Stimulated activated naive B cell treated with anti-CD40 and anti-IgM and Interleukin-4, amounts not matched to agents 10 μg/mL and 1 μg/mL and 100 μg/mL, for 72 hours (primary cell): ENCODE measurements at places on chromosomes 2 and 18.

GRCh38 chr2:69807821-69808540, 21.5 kb upstream of the GMCL1 start:
- no peak for DNase-seq

DNA sequence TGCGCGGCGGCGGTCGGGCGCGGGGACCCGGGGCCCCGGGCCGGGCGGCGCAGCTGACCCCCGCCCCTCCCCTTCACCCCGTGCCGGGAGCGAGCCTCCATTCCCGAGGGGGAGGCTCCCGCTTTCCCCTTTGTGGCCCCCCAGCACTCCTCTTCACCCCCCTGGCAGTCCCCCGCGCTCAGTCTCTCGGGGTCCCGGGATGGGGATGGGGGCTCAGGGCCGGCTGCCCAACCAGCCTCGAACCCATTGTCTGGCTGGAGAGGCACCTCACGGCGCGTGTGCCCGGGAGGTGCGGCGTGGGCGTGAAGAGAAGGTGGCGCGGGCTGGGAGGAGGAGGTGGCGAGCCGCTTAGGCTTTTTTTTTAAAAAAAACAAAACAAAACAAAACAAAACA, 748 bp downstream of the FMNL2 start:
- peak; percentile 6 for DNase-seq

- DNase-seq: no peak
Observed at GRCh38 chr2:62186156-62186905, 9.6 kb upstream of the B3GNT2 start.

DNA sequence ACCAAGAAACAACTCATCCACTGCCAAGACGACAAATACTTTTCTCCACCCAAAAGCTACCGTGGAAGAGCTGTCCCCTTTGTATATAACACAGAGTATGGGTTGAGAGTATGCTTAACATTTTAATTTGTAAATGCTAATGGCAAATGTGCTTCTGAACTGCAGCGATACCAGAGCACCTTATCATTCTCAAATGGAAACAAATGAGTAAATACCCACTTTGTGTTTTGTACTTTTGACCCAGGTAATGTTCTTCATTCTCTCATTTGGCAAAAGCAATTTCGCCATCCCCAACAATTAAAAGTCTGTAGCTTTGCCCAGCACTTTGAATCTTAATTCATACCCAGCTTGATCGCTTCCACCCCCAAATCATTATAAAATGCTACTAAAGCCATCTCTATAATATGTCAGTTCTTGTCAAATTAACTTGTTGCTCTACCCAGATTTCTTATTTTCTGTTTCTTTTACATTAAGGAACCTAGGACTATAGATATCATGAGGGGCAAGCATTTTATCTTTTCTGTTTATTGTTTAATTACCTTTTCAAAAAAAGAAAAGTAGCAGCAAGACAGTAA, 6.2 kb upstream of the POU3F3 start:
- DNase-seq: no peak

DNA sequence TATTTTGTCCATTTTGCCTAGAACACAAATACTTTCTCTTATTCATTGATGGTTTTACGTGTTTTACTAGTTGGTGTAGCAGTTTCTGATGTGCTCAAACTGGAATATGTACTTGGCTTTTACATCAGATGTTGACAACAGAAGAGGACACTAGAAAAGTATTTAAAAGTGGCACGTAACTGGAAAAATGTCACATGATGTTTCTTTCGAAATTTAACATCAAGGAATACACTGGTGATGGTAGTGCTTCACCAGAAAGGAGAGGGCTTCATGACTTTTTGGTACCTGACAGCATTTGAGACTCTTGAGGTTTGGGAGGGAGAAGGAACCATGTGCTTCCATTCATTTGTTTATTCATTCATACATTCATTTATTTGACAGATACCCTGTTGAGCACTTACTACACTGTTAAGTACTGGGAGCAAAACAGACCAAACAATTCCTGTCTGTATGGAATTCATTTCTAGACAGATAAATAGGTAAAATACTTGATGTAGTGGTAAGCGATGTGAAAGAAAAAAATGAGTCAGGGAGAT, 1.5 kb downstream of the GIGYF2 start:
- no peak for DNase-seq

GRCh38 chr2:20012282-20013125, at the start of gene MATN3:
Gene MATN3, minus strand, starts transcription at chr2:20012668. Its CDS starts 37 bp downstream, at chr2:20012631.
- no peak for DNase-seq

DNA sequence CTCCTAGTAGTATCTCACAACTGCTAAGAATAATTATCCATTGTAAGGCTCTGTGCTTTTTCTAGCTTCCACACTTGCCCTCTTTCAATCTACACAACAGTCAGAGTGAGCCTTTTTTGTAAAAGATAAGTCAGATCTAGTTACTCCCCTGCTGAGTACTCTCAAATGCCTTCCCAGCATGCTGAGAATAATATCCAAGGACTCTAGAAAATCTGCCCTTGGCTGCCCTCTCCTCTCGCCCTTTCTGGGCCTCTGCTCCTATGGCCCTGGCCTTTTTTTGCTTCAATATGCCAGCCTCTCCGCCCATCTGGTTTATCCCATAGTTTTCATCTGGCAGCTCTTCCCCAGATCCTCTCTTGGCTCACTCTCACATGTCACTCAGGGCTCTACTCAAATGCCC, 455.9 kb upstream of the UBE2E3 start:
- DNase-seq: no peak

- peak; percentile 7 for DNase-seq
Observed at GRCh38 chr18:57051657-57052044, 95.2 kb upstream of the BOD1L2 start.

DNA sequence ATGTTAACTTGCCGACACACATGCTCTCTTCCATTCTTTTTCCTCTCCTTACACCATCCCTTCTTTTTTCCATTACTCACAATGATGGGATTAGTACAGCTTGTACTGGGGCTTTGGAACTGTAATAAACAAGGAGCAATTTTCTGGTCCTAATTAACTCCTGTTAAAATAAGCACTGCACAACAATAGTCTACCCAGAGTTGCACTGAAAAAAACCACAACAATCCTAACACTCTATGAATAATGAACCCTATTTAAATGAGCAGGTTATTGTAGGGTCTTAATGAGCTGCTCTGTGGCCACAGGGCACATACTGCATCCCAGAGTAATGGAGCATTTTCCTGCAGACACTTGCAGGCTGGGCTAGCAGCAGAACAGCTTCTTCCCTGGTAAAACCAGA, 380.3 kb downstream of the NRXN1 start:
- DNase-seq: no peak

- DNase-seq: no peak
Observed at GRCh38 chr18:62281684-62282083, 43.4 kb upstream of the TNFRSF11A start.

DNA sequence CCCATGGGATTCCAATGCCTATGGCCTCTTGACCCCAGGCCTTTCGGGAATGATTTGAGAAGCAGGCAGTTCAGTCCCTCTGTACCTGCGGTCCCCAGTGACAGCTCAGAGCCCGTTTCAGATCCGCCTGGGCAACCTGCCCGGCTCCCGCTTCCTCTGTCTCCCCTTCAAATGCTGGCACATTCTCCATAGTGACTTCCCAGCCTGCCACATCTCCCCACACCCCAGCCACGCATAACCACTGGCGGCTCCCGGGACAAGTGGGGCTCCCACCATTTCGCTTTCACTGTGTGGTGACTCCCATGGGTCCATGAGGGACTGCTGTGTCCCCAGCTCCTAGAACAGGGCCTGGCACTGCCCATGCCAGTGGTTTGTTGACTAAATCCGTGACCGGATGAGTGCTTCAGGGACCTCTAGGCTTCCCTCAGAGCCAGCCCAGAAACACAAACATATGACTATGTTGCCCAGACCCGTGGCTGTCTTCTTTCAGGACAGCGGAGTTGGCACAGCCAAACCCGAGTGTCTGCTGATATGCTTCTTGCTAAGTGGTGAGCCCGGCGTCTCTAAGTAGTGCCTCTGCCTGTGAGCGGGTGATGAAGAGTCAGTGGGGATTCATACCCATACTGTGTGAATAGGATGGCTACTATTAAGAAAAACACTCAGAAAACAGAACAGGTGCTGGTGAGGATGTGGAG, 91.2 kb downstream of the GLI2 start:
- DNase-seq: no peak

- DNase-seq: no peak
Observed at GRCh38 chr18:6624271-6624660, 105.2 kb upstream of the ARHGAP28 start.

- no peak for DNase-seq
Observed at GRCh38 chr2:105442056-105442455, 43.2 kb upstream of the FHL2 start.

- no peak for DNase-seq
Observed at GRCh38 chr18:50358844-50359243, 16.0 kb upstream of the SKA1 start.

DNA sequence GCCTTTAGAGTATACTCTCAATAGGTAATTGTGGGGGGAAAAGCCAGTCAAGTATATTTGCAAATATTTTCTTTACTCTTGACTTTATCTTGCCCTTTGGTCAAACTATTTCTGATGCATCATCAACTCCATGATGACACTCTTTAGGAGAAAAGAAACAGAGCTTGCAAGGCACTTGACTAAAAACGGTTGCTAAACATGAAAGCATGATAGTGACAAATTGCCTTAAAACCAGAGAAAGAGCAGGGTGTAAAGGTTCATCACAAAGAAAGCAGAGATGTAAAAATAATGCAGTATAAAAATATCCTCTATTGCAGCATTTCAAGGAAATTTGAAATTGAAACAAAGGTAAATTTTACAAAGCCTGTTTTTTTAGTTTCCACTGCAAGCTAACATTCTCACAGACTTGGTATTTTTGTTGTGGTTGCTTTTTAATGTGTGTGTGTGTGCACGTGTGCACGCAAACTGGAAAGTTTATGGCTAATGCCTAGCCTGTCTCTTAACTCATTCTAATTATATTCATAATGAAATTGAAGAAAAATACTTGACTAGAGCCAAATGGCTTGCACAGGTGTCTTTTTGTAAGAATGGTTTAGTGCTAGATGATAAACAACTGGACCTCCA, 503.6 kb downstream of the ARHGAP15 start:
- no peak for DNase-seq

DNA sequence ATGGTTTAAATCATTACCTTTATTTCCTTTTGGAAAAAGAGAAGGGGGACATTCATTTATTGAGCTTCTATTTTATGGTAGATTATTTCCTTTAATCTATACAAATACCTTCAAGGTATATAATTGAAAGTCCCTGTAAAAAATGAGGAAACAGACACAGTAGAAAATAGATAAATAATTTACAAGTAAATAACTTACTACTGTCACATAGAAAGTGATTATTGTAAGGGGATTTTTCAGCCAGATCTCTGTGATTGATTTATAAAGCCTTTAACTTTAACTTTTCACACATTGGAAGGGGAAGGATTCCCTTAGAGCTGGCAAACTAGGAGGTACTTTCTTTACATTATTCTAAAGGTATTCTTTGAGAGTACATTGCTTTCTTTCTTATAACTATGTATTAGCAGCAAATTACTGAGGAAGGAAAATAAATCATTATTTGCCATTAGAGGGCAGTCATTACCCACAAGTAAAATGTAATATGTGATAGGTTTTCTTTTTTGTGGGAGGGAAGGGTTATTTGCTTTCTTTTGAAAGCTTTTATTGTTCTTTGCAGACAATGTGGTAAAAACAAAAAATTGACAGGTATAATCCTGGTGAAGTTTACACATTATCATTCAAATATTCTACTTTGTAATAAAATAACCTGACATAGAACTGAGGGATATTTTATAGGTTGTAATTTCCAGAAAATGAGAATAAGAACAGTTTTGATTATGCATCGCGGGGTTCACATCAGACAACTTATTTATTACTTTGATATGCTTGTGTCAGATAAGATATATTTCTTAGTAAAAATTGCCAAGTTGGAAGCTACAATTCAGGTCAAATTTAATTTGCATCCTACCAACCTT, 24.8 kb upstream of the RPE start:
- DNase-seq: no peak

GRCh38 chr2:57207191-57207590, 839.4 kb upstream of the VRK2 start:
- DNase-seq: no peak

GRCh38 chr2:125870264-125870663, 785.7 kb upstream of the GYPC start:
- no peak for DNase-seq
